PC-3 (cell line): ENCODE measurements at places on chromosomes 7 and 10. TPM values are rescaled to one million over a fixed set of nuclear protein-coding genes. Genes with fewer than 3 reads are reported as not detected.
A peak's percentile ranks its signal among the peaks of the same experiment; 100 is the strongest.

DNA sequence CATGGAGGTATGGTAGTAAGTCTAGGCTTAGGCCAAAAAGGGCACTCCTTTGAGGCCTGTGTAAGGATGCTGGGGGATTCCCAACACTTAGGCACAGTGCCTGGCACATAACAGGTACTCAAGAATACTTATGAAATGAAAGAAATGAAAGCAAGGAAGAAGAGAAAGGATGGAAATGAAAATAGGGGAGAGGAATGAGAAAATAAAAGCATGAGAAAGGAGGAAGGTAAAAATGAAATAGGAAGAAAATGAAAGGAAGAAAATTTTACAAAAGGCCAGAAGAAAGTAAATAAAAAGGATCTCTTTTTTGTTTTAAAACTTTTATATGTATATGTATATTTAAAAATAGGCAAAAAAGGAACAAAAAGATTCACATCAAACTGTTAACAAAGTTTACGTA lies 146.3 kb downstream of the SKAP2 start:
- H3K4me3 ChIP-seq: no peak overlapping the region
- H3K36me3 ChIP-seq: no peaks in the 10 kb centered on the region
- 0 out of 2 replicates have a peak, but pooled peaks cover 4% of the 10 kb centered on the region for H3K4me1 ChIP-seq
- H3K27me3 ChIP-seq: no peaks in the 10 kb centered on the region
- DNase-seq: no peak

The CAV1 gene
- 284 and 296 TPM in 2 replicates for total RNA-seq

DNA sequence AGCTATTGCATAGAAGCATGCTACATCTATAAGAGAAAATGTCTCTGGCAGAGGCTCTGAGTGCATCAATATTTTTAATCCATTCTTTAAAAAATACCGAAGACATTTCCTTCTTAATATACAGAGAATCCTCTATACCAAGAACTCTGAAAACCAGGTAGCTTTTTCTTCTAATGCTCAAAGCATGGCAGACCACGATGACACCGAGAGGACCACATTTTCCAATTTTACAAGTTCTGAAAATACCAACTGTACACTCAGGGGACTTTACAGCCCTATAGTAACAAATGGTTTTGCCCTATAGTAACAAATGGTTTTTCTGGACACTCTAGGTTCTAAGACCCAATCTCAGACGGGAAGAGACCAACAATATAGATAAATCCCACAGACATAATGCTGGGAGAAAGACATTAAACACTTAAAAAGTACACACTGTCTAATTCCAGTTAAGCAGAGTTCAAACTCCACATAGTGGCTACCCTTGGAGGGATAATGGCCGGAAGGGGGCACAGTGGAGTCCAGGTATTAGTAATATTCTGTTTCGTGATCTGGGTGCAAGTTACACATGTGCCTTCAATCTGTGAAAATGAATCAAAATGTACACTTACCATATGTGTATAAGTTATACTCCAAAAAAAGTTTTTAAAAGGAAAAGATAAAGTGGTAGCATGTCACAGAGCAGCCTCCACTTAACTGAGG lies 26.2 kb downstream of the CCDC6 start:
- no peaks in the 10 kb centered on the region for H3K27me3 ChIP-seq
- H3K36me3 ChIP-seq: no peaks in the 10 kb centered on the region; the same call in 1 of the 2 replicates
- H3K27ac ChIP-seq: no peak overlapping the region
- peaks cover 23% of the 10 kb centered on the region for H3K4me1 ChIP-seq

- H3K27me3 ChIP-seq: no peaks in the 10 kb centered on the region
- H3K36me3 ChIP-seq: no peaks in the 10 kb centered on the region
- no peak overlapping the region for H3K27ac ChIP-seq
- no peak for DNase-seq
- no peaks in the 10 kb centered on the region for H3K4me1 ChIP-seq
These were observed 13.3 kb downstream of the BEND7 start for GRCh38 chr10:13515467-13515866.

The CPA2 gene
- not detected in 2 replicates for total RNA-seq

The PHKG1 gene
- total RNA-seq: 0.75 and 1.3 TPM in 2 replicates

DNA sequence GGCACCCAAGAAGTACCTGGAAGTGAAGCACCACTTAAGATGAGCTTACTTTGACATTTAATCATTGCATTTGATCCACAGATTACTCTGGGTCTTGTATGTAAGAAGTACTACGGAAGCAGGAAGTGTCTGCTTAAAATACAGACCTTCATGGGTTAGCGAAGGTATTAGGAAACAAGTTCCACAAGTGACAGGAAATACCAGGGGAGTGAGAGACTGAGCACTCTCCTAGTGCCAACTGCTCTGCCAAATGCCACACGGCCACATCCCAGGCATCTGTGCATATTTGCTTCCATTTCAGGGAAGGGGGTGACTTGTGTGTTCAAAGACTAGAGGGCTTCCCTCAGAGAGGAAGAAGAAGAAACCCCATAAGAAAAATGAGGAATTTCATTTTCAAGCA lies 57.2 kb upstream of the ANK3 start:
- no peaks in the 10 kb centered on the region for H3K27me3 ChIP-seq
- peak overlapping the region; percentile 3; the same call in 1 of the 2 replicates for H3K4me3 ChIP-seq
